Sigmoid colon (tissue), 7 donors: ENCODE measurements at places on chromosomes 4 and X. TPM values are rescaled to one million over a fixed set of nuclear protein-coding genes. Genes with fewer than 3 reads are reported as not detected.
A peak's percentile ranks its signal among the peaks of the same experiment; 100 is the strongest.

- peak overlapping the region; percentile 66 for H3K27ac ChIP-seq
- H3K4me3 ChIP-seq = no peak overlapping the region
- DNase-seq = no peak
- no peaks in the 10 kb centered on the region for H3K27me3 ChIP-seq
- no peaks in the 10 kb centered on the region for H3K36me3 ChIP-seq
- peaks cover 63% of the 10 kb centered on the region for H3K4me1 ChIP-seq
Observed at GRCh38 chr4:137703195-137703594, 170.9 kb upstream of the PCDH18 start.

MYL5 gene
- total RNA-seq = 11.4 TPM

DNA sequence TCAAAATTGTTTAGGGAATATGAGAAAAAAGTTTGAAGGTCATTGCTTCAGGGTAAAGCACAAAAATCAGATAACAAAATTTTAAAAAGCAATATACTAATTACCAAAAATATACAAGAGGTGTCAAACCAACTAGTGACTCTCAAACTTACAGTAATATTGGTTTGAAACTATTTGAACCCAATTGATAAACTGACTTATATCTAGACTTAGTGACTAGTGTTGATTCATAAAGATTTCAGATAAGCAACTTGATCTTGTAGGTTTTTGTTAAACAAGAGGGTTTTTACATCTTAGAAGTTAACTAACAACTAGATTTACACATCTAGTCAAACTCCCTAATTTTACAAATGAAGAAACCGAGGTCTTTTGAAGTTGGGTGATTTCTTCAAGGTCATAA, 7.7 kb downstream of the TAB3 start:
- H3K27ac ChIP-seq = no peak overlapping the region
- no peaks in the 10 kb centered on the region for H3K27me3 ChIP-seq
- no peaks in the 10 kb centered on the region for H3K36me3 ChIP-seq
- no peaks in the 10 kb centered on the region for H3K4me1 ChIP-seq

DNA sequence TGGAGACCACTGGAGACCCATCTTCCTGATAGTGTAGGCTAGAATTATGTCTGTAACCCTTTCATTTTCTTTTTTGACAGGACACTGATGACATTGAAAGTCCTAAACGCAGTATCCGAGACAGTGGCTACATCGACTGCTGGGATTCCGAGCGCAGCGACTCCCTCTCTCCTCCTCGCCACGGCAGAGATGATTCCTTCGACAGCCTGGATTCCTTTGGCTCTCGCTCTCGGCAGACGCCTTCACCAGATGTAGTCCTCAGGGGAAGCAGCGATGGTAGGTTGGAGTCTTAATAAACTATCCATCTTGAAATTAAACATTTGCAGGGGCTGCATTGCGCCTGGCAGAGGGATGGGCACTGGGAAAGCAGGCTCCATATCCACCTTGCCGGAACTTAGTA, 75.4 kb downstream of the LIMCH1 start:
- no peaks in the 10 kb centered on the region for H3K36me3 ChIP-seq
- H3K4me3 ChIP-seq = peak overlapping the region; percentile 31
- no peak for DNase-seq
- peak overlapping the region; percentile 77 for H3K27ac ChIP-seq
- peaks cover 25% of the 10 kb centered on the region for H3K4me1 ChIP-seq
- no peaks in the 10 kb centered on the region for H3K27me3 ChIP-seq

GRCh38 chrX:118548841-118549240, 53.2 kb downstream of the DOCK11 start:
- no peak for DNase-seq
- H3K36me3 ChIP-seq = no peaks in the 10 kb centered on the region
- no peaks in the 10 kb centered on the region for H3K4me1 ChIP-seq
- no peak overlapping the region for H3K27ac ChIP-seq
- H3K27me3 ChIP-seq = no peaks in the 10 kb centered on the region

GRCh38 chr4:6172093-6172926, 28.0 kb downstream of the JAKMIP1 start:
- no peaks in the 10 kb centered on the region for H3K4me1 ChIP-seq
- no peaks in the 10 kb centered on the region for H3K27me3 ChIP-seq
- no peak overlapping the region for H3K4me3 ChIP-seq
- H3K27ac ChIP-seq = no peak overlapping the region
- H3K36me3 ChIP-seq = no peaks in the 10 kb centered on the region

CYSLTR1 gene
- total RNA-seq = 1.9 TPM

CSAG2 gene
- not detected for total RNA-seq
